ENCODE measurements at places on chromosomes 7 and 10. TPM values are rescaled to one million over a fixed set of nuclear protein-coding genes. Genes with fewer than 3 reads are reported as not detected.

SLK gene
- 97.0 TPM for total RNA-seq

SLC26A3 gene
- not detected for total RNA-seq

PCDH15 gene
- total RNA-seq: 0.32 TPM

ATRNL1 gene
- 19.0 TPM for total RNA-seq

HTR7 gene
- total RNA-seq: 2.0 TPM

NRP1 gene
- total RNA-seq: 72.8 TPM

PRKRIP1 gene
- total RNA-seq: 23.9 TPM

DNAJC9 gene
- 5.9 TPM for total RNA-seq

GIMAP7 gene
- total RNA-seq: 24.2 TPM

ACBD5 gene
- 24.6 TPM for total RNA-seq

ZCCHC24 gene
- 61.5 TPM for total RNA-seq

TMEM225B gene
- 0.84 TPM for total RNA-seq

CTBP2 gene
- 44.4 TPM for total RNA-seq

HK1 gene
- 93.2 TPM for total RNA-seq

TUBAL3 gene
- not detected for total RNA-seq

OR2A5 gene
- not detected for total RNA-seq

SFRP5 gene
- 0.60 TPM for total RNA-seq

GNAT3 gene
- total RNA-seq: not detected

FAM25A gene
- not detected for total RNA-seq

TFEC gene
- total RNA-seq: 7.3 TPM

HYAL4 gene
- not detected for total RNA-seq

ZDHHC6 gene
- 25.9 TPM for total RNA-seq

LLCFC1 gene
- total RNA-seq: not detected

GOLGA7B gene
- total RNA-seq: 1.6 TPM

FEZF1 gene
- total RNA-seq: not detected

NPFFR1 gene
- total RNA-seq: 0.60 TPM

DOCK4 gene
- total RNA-seq: 48.0 TPM

RELN gene
- total RNA-seq: 3.8 TPM

PSMA2 gene
- 64.8 TPM for total RNA-seq

LMOD2 gene
- total RNA-seq: not detected

TRIL gene
- total RNA-seq: 3.2 TPM

PNLIPRP2 gene
- total RNA-seq: not detected

TMEM243 gene
- 27.4 TPM for total RNA-seq

TLX1 gene
- not detected for total RNA-seq

AUTS2 gene
- total RNA-seq: 27.0 TPM

SEC23IP gene
- 18.4 TPM for total RNA-seq

STEAP4 gene
- 47.9 TPM for total RNA-seq

ACBD7 gene
- not detected for total RNA-seq

WIPF3 gene
- total RNA-seq: 1.6 TPM

HOXA3 gene
- total RNA-seq: 4.0 TPM

AOC1 gene
- not detected for total RNA-seq

PRF1 gene
- total RNA-seq: 4.0 TPM

AKR1C4 gene
- total RNA-seq: not detected

MLXIPL gene
- total RNA-seq: 56.2 TPM

NOC3L gene
- 23.1 TPM for total RNA-seq

OPALIN gene
- total RNA-seq: not detected
